ENCODE measurements at places on chromosomes 11 and 22.
A peak's percentile ranks its signal among the peaks of the same experiment; 100 is the strongest.

- no peak for DNase-seq
Observed at GRCh38 chr22:44207981-44208317, 27.2 kb downstream of the PARVG start.

DNA sequence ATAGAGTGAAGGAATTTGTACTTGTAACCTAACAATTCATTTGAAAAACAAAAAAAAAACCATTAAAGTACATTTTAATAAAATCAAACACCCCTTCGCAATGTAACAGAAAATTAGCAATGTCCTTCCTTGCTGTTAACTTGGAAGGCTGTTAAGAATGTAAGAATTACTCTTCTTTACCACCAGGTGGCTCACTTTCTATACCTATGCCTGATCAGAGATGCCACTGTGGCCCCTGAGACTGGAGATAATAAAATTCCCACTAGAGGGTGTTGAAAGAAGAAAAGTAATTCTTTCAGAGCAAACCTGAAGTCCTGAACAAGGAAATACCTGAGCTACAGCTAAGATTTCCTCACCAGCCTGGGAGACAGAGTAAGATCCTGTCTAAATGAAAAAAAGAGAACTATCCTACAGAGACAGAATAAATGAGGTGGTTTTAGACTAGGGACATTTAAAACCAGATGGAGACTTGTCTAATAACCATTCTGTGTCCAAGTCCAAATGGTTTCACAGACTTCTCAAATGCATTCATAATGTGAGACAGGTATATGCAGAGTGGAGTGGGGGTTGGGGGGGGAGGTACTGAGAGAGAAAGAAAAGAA, 1089.3 kb downstream of the FAM181B start:
- peak; percentile 46 for DNase-seq

DNA sequence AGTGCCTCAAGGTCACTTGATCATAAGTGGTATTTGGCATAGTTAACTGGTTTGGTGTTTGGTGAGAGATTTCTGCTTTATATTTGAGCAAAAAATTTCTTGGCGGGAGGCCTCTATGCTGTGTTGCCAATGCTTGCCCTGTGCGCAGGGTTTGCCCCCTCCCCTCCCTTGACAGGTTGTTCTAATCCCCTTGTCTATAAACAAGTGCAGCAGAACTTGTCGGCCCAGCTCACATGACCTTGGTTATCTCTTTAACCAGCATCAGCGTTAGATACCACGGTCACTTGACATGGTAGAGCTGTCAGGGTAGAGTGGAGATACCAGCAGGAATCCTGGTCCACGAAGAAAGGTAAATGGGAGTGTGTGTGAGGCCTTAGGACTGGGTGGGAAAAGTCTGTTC, 35.6 kb downstream of the MARK2 start:
- no peak for DNase-seq

- peak; percentile 48 for DNase-seq
Observed at GRCh38 chr22:27163162-27164137, 506.1 kb downstream of the MIAT start.

- no peak for DNase-seq
Observed at GRCh38 chr11:102564110-102564509, 33.6 kb upstream of the MMP7 start.

DNA sequence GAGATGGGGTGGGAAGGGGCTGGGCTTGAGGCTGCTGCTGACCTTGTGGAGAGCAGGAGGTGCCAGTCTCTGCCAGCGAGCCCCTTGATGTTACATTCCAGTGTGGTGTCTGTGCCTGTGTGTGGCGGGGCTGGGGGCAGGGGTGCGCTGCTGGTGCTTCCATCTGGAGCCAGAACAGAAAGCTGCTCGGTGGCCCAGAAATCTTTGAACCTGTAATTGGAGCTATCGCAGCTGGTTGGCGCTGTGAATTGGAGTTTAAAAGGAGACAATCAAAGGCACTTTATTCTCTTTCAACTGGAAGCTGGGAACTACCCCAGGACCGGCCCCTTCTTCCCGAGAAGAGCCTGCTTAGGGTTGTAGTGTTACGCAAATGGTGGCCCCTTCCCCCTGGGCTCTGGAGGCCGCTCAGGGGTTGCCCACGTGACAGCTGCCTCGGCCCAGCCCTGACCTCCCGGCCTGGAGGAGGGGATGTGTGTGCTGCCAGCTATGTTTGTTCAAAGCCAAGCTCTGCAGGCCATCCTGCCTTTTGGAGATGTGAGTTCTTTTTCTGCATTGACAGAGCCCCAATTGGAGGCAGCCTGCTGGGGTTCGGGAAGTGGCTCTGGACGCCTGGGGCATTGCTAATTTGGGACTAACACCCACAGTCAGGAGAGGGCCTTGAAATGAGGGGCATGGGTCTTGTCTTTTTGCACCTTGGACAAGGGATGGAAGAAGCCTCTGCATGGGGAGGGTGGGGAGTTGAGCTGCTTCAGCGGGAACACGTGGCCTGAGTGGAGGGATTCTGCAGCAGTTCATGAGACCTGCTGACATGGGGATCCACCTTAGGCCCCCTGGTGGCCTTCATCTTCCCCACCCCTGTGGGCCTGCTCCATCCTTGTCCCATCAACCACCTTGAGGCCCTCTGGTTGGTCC, 14.0 kb upstream of the ARSA start:
- DNase-seq, result no peak

DNA sequence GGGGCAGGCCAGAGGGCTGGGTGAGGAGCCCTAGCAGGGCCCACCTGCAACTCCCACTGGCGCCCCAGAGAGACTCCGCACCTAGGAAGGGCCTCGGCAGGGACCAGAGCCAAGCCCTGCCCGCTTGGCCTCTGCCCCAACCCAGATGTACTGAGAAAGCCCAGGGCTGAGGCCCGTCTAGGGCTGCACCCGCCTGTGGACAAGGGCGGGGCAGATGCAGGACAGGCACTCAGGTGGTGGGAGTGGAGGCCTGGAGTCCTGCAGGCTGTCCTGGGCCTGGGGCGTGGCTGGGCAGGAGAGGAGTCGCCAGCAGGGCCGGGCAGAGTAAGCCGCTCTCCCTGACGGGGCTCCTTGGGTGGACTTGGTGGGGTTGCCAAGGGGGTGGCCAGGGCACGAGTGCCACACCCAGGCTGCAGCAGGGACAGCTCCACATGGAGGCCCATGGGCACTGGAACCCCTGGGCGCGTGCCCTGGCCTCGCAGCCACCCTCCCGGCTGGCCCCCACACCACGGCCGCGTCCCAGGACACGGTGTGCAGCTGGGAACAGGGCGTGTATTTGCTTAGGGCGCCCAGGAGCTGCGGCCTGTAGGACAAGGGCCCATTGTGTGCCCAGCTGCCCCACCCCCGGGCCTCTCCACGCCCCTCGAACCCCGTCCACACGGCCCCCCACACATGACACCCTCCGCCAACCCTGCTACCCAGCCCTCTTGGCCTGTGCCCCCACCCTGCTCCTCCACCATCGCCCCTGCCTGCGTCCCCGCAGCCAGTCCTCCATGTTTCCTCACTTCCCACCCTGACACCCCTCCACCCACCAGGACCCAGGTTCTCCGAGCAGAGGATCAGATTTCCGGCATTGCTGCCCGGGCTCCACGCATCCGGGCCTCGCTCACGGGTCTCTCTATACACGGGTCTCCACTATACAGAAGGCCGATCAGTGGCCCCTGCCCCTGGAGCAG, 11.3 kb upstream of the PIM3 start:
- DNase-seq, result no peak

DNA sequence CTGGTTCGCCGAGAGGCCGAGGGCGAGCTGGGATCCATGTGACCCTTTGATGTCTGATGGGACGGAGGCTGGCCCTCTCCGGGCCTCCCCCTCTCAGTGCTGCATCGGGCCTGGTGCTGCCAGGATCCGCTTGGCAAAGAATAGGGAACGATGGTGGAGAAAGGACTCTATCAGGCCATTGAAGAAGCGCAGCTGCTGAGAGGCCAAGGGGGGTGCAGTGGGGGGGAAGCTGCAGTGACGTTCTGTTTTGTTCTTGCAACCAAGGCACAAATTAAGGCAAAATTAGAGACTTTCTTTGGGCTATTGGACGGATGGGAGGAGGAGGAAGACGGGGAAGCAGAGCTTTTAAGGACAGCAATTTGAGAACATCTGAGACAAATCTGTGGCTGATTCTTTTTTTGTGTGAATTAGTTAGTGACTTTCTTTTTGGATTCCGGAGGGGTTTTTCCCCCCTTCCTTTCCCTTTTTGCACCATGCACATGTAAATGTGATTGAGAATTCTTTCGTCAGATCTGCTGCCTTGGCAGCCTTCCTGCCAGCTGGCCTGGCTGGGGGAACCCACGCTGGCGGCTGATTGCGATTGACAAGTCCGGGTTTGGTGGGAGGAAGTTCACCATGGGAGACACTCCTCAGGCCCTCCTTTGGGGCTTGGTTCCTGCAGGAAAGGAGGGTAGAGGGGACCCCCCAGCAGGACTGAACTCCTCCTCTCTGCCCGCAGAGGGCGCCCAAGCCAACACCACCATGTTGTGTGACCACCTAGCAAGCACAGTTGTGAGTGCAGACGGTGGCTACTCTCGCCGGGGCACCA, 214.6 kb downstream of the NTM start:
- DNase-seq, result no peak

GRCh38 chr22:44337678-44338004, 24.9 kb upstream of the SHISAL1 start:
- peak; percentile 82 for DNase-seq

GRCh38 chr11:86760577-86760976, 39.8 kb upstream of the PRSS23 start:
- DNase-seq, result no peak

DNA sequence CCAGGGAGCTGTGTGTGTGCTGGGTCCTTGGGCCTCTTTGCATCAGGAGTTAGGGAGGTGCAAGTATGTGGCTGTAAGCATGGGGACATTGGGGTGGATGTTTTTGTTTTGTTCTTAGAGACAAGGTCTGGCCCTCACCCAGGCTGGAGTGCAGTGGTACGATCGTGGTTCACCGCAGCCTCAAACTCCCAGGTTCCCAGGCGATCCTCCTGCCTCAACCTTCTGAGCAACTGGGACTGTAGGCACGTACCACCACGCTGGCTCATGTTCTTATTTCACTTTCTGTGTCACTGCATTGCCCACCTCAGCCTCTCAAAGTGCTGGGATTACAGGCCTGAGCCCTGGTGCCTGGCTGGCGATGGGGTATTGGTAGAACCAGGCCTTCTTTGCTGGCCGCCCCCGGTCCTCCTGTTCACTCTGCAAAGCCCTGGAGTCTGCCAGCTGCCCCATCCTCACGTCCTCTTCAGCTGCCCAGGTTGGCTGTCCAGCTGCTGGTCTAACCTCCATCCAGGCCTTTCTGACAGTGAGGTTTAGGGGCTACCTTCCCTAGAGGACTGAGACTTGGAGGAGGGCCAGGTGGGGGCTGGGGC, 851 bp upstream of the GRAMD4 start:
- no peak for DNase-seq

- DNase-seq, result no peak
Observed at GRCh38 chr11:107370390-107370789, 87.2 kb downstream of the CWF19L2 start.

- no peak for DNase-seq
Observed at GRCh38 chr11:35029979-35030682, 108.8 kb upstream of the CD44 start.

DNA sequence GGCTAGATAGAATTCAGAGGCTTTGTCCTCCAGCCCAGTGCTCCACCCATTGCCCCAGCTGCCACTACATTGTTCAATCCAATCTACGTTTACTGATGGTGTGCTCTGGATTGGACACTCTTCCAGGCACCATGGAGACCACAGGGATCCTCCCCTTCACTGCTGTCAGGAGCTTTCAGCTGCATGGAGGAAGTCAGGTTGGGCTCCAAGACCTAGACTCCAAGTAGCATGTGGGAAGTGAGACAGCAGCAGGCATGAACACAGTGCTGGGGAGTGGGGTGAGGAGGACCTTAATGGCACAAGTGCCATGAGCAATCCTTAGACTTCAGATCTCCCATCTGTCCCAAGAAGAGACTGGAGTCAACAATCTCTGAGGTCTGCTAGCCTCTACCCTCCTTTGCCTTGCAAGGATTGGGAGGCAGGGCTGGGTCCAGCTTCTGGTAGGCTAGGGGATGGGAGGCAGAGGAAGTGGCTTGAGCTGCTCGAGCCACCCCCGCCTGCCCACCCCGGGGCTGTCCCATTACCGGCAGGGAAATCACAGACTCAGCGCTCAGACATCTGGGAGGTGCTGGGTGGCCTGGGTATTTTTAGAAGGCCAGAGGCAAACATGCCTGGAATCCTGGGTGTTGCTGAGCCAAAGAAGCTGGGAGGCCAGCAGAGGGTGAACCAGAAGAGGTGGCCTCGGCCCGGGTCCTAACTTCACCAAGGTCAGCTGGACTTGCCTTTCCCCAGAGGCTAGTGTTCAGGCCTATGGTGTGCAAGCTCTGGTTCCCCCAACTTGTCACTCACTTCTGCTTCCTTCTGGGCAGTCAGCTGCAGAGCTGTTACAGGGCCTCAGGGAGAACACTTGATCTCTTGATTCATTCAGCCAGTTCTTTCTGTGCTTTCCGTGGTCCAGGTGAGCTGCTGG, 15.2 kb upstream of the FCHSD2 start:
- DNase-seq, result no peak

DNA sequence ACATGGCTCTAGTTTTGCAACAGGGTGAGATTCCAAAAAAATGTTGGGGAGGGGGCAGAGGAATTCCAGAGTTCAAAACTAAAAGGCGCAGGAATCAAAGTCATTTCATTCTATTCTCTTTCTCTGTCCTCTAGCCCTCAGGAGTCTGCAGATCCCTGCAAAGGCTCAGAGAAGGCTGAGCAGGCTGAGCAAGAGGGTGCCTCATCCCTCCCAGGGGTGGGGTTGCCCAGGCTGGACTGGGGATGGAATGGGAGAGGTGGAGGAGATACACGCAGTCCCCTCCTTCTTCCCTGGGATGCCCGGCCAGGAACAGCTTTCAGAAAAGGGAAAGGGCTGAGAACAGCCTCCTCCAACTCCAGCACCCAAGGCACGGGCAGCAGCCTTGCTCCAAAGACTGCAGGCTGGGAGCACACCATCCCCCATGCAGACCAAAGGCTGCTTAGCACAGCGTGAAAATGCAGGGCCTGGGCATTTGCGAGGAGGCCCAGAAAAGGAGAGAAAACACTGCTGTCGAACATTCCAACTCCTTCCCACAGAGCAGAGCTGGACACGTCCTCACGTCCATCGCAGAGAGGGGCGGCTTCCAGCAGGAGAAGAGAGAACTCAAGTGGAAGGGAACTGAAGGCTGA, 51.8 kb downstream of the MN1 start:
- DNase-seq, result no peak

GRCh38 chr22:21069375-21069774, 23.6 kb downstream of the LRRC74B start:
- DNase-seq, result no peak

GRCh38 chr11:73415854-73416615, 39.8 kb downstream of the RELT start:
- DNase-seq, result no peak

GRCh38 chr22:49321477-49322055, 506.1 kb downstream of the BRD1 start:
- no peak for DNase-seq

All from NCI-H345 (cell line).